Activated CD4-positive, alpha-beta T cell treated with anti-CD3 and anti-CD28 coated beads for 4 hours (primary cell): ENCODE measurements at places on chromosomes 2 and 18.

DNA sequence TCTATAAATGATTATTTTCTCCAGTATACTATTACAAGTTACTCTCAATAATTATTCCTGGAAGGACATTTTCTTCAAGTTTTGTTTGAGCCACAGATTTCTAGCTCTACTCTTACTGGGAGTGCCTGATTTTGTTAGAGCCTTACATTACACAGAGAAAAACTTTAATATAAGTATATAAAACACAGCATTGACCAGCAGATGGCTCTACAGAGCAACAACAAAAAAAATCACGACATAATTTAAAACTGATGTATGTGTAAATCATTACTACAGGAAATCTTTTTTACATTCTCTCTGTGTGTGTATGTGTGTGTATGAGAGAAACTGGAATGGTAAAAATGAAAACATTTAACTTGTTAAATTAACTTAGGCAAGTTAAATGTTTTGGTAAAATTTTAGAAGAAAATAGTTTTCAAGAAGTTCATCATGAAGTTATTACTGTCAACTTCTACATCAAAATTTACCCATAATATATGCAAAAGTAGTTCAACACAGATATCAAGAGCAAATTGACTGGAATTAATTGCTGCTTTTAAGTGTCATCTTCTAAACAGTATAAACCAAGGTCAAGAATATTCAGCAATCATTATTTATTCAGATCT, 103.3 kb downstream of the MDH1 start:
- peak; percentile 38 for DNase-seq

DNA sequence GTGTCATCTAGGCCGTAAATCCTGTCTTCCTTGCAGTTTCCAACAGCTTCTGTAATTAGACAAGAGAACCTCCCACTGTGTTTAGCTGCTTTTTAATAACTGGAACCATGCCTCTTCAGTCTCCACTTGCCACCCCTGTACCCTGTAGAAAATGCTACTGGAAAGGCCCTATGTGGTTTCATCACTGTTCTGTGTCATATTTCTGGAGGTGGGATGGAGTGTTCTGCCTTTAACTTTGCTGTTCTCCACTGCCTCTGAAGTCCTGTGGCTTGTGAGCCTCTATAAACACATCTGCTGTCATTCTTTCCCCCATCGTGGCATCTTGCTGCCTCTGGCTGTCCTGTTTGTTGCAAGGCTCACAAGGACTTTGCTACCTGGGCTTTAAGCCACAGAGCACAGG, 17.9 kb downstream of the MGAT5 start:
- DNase-seq = no peak

DNA sequence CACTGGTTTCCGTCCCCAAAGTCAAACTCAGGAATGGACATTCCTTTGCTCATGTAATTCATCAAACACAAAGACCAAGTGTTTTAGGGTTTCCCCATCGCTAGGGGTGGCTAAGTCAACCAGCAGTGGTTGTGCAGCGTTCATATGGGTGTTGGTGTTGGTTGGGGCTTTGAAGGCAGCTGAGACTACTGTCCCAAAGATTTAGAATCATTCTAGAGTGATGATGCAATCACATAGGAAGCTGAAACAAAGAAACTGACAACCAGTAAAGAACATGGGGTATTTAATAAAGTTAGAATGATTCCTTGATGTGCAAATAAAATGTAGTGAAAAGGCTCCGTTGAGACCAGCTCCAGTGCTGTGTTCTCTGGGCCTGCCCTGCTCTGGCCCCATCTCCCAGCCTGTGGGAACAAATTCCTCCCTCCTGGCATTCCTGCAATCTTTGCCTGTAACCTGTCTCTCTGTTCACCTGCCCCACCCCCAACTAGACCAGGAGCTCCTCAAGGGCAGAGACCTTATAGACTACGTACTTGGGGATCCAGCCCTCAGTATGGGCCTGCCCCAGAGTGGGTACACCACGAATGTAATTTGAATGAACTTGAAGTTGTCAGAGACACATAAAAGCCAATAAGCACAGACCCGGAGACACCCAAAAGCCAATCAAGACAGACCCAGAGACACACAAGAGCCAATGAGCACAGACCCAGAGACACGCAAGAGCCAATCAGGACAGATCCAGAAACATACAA, 191.7 kb upstream of the TWIST2 start:
- DNase-seq = no peak

DNA sequence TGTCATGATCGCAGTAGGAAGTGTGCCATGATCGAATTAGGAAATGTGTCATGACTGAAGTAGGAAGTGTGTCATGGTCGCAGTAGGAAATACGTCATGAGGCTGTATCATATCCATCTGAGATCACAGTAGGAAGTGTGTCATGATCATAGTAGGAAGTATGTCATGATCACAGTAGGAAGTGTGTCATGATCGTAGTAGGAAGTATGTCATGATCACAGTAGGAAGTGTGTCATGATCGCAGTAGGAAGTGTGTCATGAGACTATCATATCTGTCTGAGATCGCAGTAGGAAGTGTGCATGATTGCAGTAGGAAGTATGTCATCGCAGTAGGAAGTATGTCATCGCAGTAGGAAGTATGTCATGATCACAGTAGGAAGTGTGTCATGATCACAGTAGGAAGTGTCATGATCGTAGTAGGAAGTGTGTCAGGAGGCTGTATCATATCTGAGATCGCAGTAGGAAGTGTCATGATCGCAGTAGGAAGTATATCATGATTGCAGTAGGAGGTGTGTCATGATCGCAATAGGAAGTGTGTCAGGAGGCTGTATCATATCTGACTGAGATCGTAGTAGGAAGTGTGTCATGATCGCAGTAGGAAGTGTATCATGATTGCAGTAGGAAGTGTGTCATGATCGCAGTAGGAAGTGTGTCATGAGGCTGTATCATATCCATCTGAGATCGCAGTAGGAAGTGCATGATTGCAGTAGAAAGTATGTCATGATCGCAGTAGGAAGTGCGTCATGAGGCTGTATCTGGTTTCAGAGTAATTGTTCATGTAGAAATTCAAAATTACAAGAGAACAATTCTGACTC, 56.4 kb upstream of the NFATC1 start:
- no peak for DNase-seq

DNA sequence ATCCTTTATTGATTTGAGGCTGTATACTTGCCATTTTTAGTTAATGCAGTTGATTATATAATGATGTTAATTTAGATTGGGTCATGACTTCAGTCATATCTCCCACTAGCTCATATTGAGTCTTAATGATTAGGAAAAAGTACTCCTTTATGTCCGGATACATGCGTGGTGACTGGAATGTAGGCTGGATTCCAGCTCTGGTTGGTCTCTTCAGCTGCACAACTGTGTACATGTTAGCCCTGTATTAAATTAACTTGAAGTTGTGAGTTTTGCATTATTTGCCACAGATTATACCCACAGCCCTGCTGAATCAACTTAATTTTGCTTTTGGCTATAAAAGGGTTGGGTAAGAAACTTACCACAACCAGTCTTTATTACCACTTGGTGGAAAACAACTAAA, 22.5 kb downstream of the MOB4 start:
- DNase-seq = no peak

- DNase-seq = no peak
These were observed 48.1 kb upstream of the SETBP1 start for GRCh38 chr18:44632469-44633145.

GRCh38 chr2:194553980-194554379, 1103.0 kb upstream of the SLC39A10 start:
- no peak for DNase-seq

DNA sequence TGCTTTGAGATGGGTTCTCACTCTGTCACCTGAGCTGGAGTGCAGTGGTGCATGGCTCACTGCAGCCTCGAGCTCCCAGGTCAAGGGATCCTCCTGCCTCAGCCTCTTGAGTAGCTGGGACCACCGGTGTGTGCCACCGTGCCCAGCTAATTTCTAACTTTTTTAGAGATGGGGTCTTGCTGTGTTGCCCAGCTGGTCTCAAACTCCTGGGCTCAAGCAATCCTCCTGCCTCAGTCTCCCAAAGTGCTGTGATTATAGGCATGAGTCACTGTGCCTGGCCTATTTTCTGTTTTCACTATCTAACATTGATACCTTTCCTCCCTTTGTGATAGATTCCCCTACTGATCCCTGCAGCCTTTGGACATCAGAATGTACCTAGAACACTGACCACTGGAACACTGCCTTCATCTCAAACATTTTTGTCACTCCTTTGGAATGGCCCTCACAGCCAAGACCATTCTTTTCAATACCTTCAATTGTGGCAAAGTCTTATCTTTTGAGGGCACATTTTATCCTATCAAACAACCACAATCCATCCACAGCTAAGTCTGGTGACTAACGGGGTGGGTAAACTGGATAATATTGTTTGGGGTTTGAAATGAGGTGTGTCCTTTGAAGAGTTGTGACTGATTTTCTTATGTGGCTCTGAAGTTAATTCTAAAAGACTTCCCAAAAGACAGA, 43.7 kb downstream of the EPAS1 start:
- DNase-seq = no peak

- no peak for DNase-seq
These were observed 230.4 kb downstream of the CMPK2 start for GRCh38 chr2:6635296-6635695.

- no peak for DNase-seq
These were observed 69.2 kb downstream of the EHBP1 start for GRCh38 chr2:62774555-62775366.

DNA sequence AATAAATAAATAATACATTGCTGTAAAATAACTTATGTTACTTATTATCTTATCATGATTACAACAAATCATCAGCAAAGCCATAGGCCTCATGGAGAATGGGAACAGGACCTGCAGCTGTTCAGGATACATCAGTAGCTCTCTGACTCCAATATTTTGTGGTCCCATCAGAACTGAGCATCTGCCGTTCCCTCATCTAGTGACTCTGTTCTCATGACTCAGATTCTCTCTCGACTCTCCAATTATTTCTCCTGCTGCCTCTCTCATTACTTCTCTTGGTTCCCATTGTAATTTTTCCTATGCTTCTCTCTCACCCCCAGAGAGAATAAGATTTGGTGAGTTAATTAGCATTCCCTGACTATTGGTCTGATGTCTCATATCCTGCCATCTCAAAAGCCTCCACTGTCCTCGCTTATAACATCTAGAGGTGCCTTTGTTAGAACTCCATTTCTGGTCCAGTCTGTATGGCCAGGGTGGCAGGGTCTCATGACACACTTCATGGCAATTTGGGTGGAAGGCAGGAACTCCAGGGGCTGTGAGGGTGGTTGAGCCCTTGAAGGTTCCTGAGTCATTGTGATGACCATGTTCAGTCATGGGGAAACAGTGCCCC, 78.0 kb upstream of the TANC1 start:
- DNase-seq = no peak

- DNase-seq = no peak
These were observed 133.9 kb downstream of the TNS1 start for GRCh38 chr2:217868911-217869334.

DNA sequence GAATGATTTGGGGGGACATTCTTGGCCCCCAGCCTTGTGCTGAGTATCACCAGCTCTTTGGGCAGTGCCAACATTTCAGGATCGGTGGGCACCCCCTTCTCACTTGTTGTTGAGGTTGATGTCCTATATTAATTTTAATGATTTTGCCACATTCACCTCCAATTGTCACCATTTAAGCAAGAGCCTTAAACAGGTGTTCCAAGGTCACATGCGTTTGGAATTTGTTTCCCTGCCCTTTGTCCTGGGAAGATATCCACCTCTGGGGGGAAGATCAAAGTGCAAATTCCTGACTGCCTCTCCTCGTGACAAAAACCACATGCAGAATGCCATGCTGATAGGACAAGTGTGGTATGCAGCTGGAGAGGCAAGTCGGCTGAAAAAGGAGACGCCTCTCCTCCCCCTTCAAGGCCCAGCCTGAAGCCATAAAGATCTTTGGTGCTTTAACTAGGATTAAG, 72.5 kb upstream of the ID2 start:
- DNase-seq = no peak

GRCh38 chr18:79590191-79591031, 89.2 kb upstream of the CTDP1 start:
- no peak for DNase-seq

GRCh38 chr2:86764661-86765309, 25.9 kb downstream of the CD8A start:
- no peak for DNase-seq

GRCh38 chr2:176056406-176056805, 27.4 kb downstream of the EVX2 start:
- no peak for DNase-seq

- no peak for DNase-seq
These were observed 46.4 kb upstream of the CXCR4 start for GRCh38 chr2:136164280-136164776.

GRCh38 chr2:44107974-44108373, 60.7 kb upstream of the PPM1B start:
- DNase-seq = no peak

GRCh38 chr18:46622999-46623398, 34.0 kb downstream of the LOXHD1 start:
- DNase-seq = no peak

DNA sequence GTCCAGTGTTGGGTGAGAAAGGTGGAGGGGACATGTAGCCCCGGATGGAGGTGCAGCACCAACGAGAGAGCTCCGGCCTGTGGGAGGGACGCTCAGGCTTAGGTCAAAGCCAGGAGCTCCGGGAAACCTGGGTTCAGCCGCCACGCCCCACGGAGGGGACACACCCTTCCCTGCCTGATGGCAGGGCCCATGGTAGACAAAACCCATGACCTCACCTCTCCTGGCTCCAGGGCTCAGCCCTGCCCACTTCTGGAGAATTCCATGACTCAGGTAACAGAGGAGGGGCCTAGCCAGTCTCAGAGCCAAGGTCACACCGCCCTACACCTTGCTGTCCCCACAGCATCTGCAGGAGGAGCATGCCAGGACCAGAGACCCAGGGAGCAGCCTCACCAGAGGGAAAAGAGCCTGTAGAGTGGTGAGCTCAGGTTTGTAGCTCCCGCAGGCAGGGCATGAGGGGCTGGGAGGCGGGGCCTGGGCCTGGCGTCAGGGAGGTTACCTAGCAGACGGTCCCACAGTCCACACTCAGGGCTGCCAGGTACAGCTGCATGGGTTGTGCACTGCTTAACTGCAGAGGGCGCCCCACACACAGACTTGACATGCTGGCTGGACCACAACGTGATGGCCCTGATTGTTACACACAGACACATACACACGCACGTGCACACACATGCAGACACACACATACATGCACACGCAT, 70.8 kb upstream of the SMAD7 start:
- DNase-seq = peak; percentile 38

GRCh38 chr2:239285071-239285931, 115.5 kb downstream of the HDAC4 start:
- DNase-seq = no peak

GRCh38 chr2:221673248-221673647, 101.1 kb upstream of the EPHA4 start:
- DNase-seq = no peak

- peak; percentile 99 for DNase-seq
These were observed at the start of gene ODC1 for GRCh38 chr2:10447895-10448575. Gene ODC1 (minus strand): TSS chr2:10448327. CDS start chr2:10445032, 3,295 bp downstream.
